ENCODE measurements at places on chromosomes 2 and 18.

DNA sequence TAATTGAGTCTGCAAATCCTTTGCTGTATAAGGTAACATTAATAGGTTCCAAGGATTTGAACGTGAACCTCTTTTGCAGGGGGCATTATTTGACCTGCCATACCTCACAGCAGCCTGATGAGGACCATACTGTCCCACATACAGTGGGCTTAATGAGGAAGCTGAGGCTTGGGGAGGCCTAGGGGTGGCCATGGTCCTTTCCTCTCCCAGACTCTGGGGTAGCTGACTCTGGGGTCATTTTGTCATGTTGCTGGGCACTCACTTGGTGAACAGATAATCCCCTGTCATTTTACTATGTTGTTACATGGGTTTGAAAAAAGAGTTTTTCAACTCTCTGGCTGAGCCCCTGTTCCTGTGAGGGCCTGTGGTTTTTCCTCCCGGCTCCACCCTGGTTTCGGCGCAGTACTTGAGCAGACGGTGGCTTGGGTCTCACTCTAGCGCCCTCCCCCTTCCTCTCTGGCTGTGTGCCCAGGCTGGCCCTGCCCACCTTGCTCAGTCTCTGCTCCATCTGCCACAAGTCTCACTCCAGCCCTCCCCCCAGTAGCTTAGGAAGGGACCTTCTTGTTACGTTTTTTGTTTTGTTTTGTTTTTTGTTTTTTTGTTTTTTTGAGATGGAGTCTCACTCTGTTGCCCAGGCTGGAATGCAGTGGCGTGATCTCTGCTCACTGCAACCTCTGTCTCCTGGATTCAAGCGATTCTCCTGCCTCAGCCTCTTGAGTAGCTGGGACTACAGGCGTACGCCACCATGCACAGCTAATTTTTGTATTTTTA is 21.0 kb downstream of the INPP4A start:
- peak; percentile 36 for DNase-seq

GRCh38 chr2:53490659-53491058 is 276.9 kb upstream of the CHAC2 start:
- no peak for DNase-seq

GRCh38 chr2:16104315-16104948 is 164.1 kb downstream of the MYCN start:
- no peak for DNase-seq

DNA sequence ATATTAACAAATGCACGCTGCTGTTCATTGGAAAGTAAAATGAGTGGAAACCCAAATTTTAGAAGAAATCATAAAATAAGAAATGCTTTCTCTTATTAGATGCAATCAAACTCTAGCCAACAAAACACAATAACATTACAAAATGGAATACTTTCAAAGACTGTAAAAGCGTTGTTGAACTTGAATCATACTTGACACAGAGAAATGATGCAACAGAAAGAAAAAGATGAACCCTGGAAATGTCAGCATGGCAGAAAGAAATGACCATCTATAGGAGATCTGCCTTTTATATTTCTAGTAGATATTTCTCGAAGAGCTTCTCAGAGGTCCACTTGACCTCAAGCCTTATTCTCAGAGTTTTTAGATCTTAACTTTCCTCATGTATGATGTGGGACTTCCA is 170.6 kb upstream of the MEIS1 start:
- DNase-seq, result no peak

DNA sequence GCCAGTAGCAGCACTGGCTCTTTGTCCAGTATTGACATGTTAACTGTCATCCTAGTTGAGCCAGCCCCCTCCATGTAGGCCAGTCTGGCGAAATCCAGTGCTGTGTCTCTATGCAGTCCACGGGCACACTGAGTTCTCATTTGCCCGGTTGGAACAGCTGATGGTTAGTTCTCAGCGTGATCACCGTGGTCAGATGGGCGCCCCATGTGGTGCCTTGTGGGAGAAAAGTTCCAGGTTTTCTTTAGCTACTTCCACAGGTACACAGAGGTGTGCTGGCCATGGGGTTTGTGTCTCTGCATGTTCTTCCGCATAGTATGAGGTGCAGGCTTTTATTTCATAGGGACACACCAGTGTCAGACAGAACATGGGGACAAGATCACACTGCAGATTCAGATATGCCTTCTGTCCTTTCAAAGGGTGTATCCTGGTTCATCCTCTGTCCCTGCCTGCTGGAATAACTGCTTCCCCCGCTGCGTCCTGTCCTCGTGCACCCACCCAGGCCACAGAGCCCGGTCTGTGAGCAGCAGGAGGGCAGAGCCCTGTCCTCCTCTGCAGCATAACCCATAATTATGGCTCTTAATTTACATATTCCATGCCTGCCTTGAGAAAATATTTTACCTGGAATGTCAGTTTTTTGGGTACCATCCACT is 334.1 kb downstream of the GBX2 start:
- DNase-seq, result no peak

DNA sequence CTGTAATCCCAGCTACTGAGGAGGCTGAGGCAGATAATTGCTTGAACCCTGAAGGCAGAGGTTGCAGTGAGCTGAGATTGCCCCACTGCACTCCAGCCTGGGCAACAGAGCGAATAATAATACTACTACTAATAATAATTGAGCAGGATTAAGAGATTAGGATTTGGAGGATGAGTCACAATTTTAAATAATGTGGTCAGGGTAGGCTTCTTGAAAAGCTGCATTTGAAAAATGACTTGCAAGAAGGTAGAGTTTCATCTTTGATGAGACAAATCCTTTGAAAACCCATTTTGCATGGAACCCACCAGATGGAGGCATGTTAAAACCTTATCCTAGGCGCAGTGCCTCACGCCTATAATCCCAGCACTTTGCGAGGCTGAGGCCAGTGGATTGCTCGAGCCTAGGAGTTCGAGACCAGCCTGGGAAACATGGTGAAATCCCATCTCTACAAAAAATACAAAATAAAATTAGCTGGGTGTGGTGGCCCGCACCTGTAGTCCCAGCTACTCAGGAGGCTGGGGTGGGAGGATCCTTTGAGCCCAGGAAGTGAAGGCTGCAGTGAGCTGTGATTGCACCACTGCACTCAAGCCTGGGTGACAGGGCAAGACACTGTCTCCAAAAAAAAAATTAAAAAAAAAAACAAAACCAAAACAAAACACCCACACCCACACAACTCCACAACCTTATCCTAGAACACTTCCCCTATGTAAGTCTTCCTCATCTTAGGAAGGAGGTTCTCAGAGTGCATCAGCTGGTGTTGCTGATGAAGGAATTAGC is 3.3 kb upstream of the ATP8B1 start:
- DNase-seq, result no peak

GRCh38 chr18:22293417-22293816 is 124.0 kb downstream of the GATA6 start:
- no peak for DNase-seq

GRCh38 chr2:221353201-221353600 is 218.9 kb downstream of the EPHA4 start:
- no peak for DNase-seq

GRCh38 chr18:36534154-36534688 is 236.7 kb downstream of the FHOD3 start:
- DNase-seq, result no peak

All from stimulated activated CD4-positive, alpha-beta T cell treated with anti-CD3 and anti-CD28 coated beads, Interleukin-1b, Interleukin-23, amount 100 ng/mL, for 4 hours (primary cell).